ENCODE measurements at places on chromosomes 7 and 10.

DNA sequence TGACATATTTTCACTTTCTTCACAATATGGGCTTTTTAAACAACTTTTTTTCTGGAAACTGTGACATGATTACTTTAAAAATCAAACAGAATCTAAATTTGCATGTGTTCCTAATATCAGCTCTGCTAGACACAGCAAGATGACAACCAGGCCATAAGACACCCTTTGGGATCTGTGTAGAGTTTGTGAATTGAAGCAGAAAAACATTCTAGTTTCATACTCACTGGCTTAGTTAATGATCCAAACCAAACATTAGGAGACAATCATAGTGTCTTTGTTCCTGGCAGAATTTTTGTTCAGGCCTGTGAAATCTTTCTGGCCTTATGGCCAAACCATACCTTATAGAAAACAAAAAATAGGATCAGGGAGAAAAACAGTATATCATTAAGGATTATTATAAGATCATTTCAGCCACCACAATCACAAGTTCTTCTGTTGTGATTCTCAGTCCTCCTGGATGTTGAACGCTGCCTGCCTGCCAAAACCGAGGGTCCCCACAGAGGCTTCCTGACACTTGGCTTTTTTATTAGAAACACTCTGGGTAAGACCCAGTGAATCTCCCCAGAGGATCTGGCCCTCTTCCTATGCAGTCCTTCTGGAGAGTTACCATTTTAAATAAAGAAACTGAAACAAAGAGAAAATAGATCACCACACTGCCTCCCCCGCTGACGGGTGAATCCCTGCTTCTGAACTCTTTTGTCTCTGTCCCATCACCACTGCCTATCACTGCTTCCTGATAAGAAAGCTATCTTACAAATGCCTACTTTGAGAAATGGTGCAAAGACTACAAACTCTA lies 79.2 kb upstream of the PPP1R3C start:
- no peak for DNase-seq

- no peak for DNase-seq
These were observed 70.9 kb downstream of the MBL2 start for GRCh38 chr10:52701647-52702046.

- no peak for DNase-seq
These were observed 851.0 kb downstream of the KCNMA1 start for GRCh38 chr10:76786504-76787072.

GRCh38 chr10:105149371-105149891 lies 508.3 kb downstream of the SORCS3 start:
- no peak for DNase-seq

DNA sequence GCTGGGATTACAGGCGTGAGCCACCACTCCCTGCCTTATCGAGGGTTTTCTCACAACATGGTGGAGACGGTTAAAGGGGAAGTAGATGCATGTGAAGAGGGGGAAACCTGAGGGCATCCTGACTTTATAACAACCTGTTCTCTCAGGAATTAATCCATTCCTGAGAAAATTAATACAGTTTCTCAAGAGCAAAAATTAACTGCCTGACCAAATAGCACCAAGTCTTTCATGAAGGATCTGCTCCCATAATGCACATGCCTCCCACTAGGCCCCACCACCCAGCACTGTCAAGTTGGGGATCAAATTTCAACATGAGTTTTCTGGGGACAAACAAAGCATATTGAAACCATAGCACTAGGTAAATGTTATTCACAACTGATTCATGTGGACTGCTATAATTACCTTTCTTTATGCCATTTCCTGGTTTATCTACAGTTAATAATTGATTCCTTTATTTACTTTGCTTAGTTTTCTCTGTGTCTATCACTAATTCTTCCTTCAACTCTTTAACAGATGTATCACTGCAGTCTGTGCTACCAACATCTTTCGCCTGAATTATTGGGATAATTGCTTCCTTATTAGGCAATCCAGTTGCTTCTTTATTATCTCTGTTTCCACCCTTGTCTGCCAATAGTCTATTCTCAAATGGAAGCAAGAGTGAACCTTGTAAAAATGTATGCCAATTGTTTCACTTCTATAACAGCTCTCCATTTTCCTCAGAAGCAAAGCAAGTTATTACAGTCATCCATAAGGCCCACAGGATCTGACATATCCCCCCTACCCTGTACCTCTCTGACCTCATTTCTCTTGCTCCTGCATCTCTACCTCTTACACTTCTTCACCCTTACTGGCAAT lies 12.9 kb upstream of the MICU1 start:
- DNase-seq, result no peak

DNA sequence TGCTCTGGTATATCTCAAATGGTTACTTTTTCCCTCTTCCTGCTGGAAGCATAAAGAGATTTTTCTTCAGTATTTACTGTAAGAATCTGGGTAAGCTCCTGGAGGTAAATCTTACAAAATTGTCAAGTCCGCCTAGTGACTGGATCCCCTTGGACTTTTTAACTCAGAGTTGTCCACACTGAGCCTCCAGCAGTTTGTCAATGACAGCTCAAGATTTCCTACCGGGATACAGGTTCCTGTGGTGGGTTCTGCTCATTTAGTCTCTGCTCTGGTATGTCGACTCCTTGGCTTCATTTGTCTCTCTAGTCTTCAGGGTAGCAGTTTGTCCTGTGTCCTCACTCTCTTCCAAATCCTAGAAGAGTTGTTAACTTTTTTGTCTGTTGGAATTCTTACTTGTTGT lies 27.0 kb downstream of the GPR37 start:
- DNase-seq, result no peak

DNA sequence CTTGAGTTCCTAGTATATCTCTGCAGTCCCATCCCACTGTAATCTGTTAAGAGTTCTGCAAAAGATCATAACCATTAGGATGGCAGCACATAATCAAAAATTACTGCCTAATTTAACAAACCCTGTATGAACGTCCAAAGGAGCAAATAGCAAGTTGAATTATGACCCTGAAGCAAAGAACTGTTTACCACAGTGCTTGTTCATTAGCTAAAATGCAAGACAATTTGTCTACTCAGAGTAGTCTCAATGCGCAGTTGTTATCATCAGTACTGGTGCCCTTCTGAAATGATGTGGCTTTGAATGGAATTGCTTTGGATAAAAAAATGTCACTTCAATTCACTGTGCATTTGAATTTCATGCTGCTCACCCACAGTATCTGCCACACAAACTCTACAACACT lies 817.0 kb downstream of the SORCS1 start:
- DNase-seq, result no peak

- no peak for DNase-seq
These were observed 117.3 kb downstream of the BMPER start for GRCh38 chr7:34022626-34023025.

DNA sequence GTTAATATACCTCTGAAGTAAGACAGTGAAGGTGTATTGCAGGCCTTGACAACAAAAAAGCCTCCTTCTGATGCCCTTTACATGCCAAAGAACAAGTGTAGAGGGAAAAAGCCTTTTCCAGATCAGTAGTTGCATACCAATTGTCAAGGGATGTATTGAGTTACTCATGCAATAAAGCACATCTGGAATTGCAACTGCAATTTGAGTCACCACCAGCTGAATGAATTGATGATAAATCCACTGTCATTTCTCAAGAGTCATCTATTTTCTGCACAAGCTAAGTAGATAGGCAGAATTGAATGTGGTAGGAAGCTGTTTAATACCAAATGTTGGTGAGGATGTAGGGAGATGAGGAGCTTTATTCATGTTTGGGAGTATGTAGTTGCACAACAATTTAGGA lies 325.9 kb upstream of the SMIM30 start:
- DNase-seq, result no peak

GRCh38 chr10:44863344-44864047 lies 47.6 kb upstream of the TMEM72 start:
- DNase-seq, result no peak

DNA sequence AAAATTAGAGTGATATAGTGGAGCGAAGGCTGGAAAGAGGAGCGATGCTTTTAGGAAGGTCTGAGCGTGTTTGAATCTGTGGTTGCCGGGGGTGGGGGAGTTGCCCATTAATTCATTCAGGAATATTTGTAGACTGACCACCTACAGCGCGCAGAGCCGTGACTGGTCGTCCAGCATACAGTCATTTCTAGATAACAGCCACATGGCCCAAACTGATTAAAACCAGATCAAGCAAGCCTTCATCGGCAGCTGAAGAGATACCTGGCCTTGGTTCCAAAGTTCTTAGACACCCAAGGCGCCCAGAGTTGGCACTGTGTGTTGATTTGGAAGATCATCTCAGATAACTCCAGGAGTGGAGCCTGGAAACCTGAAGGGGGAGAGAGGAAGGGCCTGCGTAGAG lies 1.7 kb downstream of the PROSER2 start:
- DNase-seq, result no peak

- no peak for DNase-seq
These were observed 97.7 kb upstream of the RPA3 start for GRCh38 chr7:7816084-7816483.

DNA sequence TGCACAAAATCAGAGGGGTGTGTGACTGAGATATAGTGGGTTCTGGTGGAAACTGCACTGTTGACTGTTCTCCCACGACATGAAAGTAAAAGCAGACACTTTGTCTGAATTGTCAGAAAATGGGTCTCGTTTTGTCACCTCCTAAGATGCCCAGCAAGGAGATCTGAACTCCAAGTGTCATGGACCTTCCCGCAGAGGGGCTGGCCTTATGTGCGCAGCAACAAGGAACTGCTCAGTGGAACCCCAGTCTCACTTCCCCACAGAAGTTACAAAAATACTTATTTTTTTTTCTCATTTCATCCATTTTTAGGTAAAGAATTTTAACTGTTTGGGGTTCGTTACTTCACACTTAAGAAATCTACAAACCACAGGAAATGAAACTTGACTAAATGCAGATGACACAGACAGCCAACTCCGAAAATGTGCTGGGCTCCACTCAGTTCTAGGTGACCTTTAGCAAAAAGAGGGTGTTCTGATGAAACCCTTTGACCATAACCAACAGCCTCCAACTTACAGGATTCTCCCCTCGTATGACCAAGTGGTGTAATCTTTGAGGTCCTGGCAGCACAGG lies 115.0 kb downstream of the FAM107B start:
- DNase-seq, result peak; percentile 60

- no peak for DNase-seq
These were observed 356.4 kb upstream of the FOXK1 start for GRCh38 chr7:4325732-4326131.

GRCh38 chr7:80095545-80095944 lies 39.1 kb upstream of the GNAI1 start:
- no peak for DNase-seq

- DNase-seq, result no peak
These were observed 23.5 kb downstream of the CH25H start for GRCh38 chr10:89183571-89183970.

- DNase-seq, result peak; percentile 5
These were observed 61.5 kb downstream of the KCND2 start for GRCh38 chr7:120334475-120334874.

DNA sequence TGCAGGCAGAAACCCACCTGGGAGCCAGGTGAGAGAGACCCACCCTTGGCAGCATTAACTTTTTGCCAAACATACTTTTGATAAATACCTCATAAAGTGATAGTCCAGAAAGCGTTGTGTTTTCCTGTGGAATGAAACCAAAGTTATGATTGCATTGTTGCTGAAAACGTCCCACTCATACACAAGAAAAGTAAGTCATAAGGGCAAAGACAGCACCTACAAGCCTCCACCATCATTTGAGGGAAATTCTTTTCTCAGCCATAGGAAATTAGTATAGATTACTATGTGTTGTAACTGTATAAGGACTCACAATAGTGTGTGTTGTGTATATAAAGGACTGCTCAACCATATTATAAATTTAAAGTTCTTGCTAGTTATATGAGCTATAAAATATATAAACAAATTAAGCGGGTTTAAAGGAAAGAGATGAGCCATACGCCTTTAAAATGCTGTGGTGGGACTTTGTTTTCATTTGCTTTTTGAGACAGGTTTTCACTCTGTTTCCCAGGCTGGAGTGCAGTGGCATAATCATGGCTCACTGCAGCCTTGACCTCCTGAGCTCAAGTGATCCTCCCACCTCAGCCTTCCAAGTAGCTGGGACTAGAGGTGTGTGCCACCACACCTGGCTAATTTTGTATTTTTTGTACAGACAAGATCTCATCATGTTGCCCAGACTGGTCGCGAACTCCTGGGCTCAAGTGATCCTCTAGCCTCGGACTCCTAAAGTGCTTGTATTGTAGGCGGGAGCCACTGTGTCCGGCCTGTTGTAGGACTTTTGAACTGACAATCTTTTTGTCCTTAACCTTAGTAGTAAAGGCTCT lies 160.8 kb downstream of the PKD1L1 start:
- no peak for DNase-seq

DNA sequence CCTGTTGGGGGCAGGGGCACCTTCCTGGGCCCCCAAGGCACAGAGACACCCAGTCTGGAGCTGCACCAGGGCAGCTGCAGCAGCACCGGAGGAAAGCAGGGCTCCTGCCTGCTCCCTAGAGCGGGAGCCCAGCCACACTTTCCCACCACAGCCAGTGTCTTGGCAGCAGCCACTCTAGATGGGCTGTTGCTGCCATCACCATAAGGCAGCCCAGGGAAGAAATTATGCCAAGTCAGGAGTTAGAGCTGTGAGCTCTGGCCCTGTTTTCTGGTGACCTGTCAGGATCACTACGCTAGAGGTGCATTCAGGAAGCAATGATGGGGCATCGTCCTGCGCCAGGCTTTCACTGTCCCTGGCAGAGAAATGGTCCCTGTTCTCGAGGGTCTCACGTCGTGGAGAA lies 38.0 kb upstream of the ZNRF2 start:
- no peak for DNase-seq

DNA sequence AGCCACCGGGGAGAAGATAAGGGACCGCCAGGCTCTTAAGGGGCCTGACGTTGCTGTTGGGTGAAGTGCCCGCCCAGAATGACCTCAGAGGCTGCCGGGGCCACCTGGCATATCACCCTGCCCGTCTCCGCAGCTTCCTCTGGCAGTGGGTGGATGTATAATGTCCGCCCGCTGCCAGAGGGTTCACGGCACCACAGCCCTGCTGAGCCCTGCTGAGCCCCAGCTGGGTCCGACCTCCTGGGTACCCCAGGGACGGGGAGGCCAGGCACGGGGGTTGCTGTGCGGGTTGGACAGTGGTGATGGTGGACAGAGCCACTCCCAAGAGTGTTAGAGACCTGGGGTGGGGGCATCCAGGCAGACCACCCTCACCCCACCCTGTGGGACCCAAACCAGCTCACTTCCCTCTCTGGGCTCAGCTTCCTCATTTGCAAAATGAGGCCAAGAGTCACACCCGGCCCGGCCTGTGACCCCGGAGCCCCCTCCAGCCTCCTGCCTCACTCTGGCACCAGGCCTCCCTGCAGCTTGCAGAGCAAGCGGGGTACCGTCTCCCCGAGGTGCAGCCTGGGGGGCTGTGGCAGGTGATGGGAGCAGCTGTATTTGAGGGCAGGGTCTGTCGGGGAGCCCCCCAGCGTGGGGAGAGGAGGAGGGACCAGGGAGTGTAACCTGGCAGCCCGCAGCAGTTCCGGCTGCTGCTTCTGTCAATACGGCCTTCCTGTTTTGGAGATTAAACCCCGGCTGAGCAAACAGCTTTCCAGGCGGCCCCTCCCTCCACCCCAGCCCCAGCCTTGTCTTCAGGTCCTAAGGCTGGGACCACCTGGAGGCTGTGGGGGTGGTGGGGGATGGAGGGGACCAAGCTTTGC lies 8.4 kb upstream of the LFNG start:
- no peak for DNase-seq

- DNase-seq, result no peak
These were observed 2.7 kb upstream of the ZNF786 start for GRCh38 chr7:149093228-149093627.

GRCh38 chr10:72951760-72952159 lies 2.8 kb downstream of the PLA2G12B start:
- DNase-seq, result no peak

GRCh38 chr7:82740246-82740848 lies 296.8 kb upstream of the CACNA2D1 start:
- no peak for DNase-seq

GRCh38 chr7:148436571-148436970 lies 154.0 kb upstream of the C7orf33 start:
- no peak for DNase-seq

- DNase-seq, result no peak
These were observed 236.6 kb downstream of the CDK14 start for GRCh38 chr7:90832726-90833125.
